ENCODE measurements at places on chromosomes 5 and 9. TPM values are rescaled to one million over a fixed set of nuclear protein-coding genes. Genes with fewer than 3 reads are reported as not detected.

Gene PCDHGA6
- total RNA-seq: 0.50 TPM

Gene ADGRV1
- 86.0 TPM for total RNA-seq

Gene HMMR
- 36.9 TPM for total RNA-seq

Gene SEMA6A
- total RNA-seq: 101 TPM

Gene RUSC2
- 17.2 TPM for total RNA-seq

Gene MYORG
- total RNA-seq: 58.8 TPM

Gene SAXO1
- total RNA-seq: 0.23 TPM

Gene SYK
- total RNA-seq: 1.4 TPM

- H3K27ac ChIP-seq: no peak overlapping the region
- DNase-seq: no peak
- no peak overlapping the region for H3K4me3 ChIP-seq
- no peaks in the 10 kb centered on the region for H3K4me1 ChIP-seq
Measured at GRCh38 chr9:133051281-133051900, 10.4 kb upstream of the CEL start.

DNA sequence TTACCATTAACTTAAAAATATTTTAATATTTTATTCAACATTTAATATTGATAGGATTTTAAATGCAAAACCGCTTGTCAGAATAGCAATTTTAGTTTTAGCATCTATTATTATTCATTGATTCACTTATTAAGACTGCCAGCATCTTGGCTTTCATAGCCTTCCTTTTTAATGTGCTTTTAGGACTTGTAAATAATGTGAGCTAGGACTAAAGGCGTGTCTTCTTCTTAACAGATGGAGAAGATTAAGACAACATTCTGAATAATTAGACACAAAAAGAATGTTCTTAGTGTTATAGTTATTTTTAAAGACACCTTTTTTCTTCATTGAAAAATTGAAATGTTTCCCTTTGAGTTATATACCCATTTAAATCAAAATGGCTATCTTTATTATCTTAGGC, 6.9 kb downstream of the IL31RA start:
- DNase-seq: no peak
- H3K4me1 ChIP-seq: no peaks in the 10 kb centered on the region
- H3K27ac ChIP-seq: no peak overlapping the region

DNA sequence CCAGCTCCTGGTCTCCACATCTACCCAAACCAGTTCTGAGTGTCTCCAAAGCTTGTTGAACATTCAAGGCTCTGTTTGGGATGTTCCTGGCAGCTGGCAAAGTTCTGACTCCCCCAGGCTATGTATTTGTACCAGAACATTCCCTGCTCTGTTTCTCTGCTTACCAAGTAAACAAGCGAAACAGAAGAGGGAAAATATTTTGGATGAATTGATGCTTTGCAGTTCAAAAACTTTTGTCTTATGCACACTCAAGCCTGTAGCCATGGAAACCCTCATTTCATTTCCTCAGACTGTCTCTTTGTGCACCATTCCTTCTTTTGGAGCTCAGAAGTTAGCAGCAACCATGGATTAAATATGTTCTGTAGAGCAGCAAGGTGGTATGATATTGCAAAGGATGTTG, 145.8 kb downstream of the ACTL7B start:
- H3K36me3 ChIP-seq: no peaks in the 10 kb centered on the region
- no peak overlapping the region for H3K27ac ChIP-seq
- DNase-seq: no peak
- H3K4me1 ChIP-seq: no peaks in the 10 kb centered on the region
- peaks cover 9% of the 10 kb centered on the region for H3K27me3 ChIP-seq

DNA sequence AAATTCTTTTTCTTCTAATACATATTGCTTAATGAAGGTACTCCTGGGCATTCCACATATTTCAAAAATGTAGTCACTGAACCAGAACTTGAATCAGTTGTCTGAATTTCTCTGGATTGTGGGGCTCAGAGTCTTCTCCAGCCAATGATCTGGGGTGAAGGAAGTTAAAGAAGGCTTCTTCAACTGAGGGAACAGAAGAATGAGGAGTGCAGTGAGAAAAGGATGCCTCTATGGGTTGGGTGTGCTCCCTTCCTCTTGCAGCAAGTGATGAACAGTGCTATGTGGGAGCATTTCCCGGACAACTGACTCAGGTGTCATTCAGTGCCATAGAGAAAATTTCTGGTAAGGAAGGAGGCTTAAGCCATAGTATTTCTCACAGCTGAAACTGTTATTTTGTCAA, 7.9 kb downstream of the LNPEP start:
- H3K27me3 ChIP-seq: no peaks in the 10 kb centered on the region
- no peaks in the 10 kb centered on the region for H3K4me1 ChIP-seq
- no peak for DNase-seq
- no peak overlapping the region for H3K27ac ChIP-seq
- no peaks in the 10 kb centered on the region for H3K36me3 ChIP-seq

DNA sequence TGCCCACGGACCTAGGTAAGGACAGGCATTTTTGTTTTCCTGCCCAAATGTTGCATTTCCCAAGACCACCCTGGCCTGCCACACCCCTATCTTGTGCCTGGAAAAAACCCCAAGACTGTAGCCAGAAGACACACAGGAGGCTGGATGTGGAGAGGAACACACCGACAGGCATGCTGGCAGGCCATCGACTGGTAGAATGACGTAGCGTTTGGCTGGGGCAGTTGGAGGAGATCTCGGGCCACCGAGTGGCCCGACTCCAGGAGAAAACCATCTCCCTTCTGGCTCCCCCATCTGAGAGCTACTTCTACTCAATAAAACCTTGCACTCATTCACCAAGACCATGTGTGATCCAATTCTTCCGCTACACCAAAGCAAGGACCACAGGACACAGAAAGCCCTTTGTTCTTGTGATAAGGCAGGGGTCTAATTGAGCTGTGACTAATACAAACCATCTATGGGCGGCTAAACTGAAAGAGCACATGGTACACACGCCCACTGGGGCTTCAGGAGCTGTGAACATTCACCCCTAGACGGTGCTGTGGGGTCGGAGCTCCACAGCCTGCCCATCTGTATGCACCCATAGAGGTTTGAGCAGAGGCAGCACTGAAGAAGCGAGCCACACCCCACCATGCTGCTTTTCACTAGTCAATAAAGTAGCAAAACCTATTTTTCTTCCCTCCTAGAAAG, 38.9 kb upstream of the N4BP3 start:
- no peaks in the 10 kb centered on the region for H3K36me3 ChIP-seq
- no peak for DNase-seq
- H3K4me3 ChIP-seq: no peak overlapping the region
- H3K4me1 ChIP-seq: no peaks in the 10 kb centered on the region

GRCh38 chr5:116702776-116703175, 128.2 kb upstream of the SEMA6A start:
- DNase-seq: no peak
- H3K4me1 ChIP-seq: no peaks in the 10 kb centered on the region
- no peaks in the 10 kb centered on the region for H3K27me3 ChIP-seq
- no peak overlapping the region for H3K27ac ChIP-seq

DNA sequence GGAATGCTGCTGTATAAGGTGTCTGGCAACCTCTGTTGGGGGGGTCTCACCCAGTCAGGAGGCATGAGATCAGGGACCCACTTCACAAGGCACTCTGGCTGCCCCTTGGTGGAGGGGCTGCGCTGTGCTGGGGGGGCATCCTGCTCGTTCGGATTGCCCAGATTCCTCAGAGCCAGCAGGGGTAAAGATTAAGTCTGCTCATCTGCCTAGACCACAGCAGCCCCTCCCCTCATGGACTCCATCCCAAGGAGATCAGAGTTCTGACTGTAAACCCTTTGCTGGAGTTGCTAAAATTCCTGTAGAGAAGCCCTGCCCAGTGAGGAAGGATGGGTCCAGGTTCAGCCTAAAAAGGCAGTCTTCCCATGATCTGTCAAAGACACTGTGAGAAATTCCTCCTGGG, 262.0 kb upstream of the C9orf72 start:
- H3K4me1 ChIP-seq: no peaks in the 10 kb centered on the region
- DNase-seq: no peak
- H3K27ac ChIP-seq: no peak overlapping the region
- H3K27me3 ChIP-seq: no peaks in the 10 kb centered on the region

DNA sequence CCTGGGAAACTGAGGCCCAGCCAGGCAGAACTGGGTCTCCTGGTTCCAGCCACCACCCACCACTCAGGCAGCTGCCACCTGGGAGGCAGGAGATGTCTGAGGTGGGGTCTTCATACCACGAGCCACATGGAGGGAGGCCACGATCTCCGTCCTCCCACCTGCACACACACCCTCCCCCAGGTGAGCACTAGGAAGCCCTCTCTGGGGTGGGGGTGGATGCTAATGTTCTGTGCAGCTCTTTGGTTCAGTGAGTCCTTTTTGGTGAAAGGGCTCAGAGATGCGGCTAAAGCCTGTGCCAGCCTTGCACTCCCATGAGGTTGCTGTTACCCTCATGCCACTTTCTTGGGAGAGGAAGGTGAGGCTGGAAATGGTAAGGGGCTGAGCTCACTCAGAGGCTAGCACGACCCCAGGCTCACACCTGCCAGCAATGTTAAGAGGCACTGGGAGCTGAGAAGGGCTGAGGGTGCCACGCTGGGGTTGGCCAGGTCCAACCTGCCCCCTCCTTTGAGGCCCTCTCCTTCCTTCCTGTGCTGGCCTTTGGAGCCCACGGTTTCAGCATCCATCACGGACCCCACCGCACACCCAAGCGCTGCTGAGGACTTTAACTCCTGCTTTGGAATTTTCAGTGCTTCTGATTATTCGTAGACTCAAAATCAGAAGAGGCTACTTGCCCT, 26.6 kb upstream of the OBP2B start:
- no peak overlapping the region for H3K4me3 ChIP-seq
- no peak for DNase-seq
- H3K27me3 ChIP-seq: no peaks in the 10 kb centered on the region
- H3K27ac ChIP-seq: no peak overlapping the region
- no peaks in the 10 kb centered on the region for H3K4me1 ChIP-seq

DNA sequence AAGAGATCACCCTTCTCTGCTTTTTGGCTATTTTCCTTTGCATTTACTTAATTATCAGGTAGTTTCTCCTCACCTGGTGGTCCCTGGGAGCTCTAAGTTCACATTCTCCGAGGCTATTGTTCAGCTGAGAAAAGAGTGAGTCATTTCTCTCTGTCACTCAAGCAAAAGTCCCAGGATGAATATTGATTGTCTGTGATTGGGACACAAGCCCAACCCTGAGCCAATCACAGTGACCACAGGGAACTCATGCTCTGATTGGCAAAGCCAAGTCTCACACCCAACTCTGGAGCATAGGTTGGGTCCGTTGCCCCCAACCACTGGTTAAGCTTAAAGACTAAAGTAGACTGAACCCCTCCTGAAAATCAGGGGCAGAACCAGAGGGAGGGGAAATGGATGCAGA, 27.8 kb upstream of the FAT2 start:
- H3K27ac ChIP-seq: no peak overlapping the region
- H3K36me3 ChIP-seq: no peaks in the 10 kb centered on the region
- DNase-seq: peak; percentile 69
- H3K4me3 ChIP-seq: no peak overlapping the region
- no peaks in the 10 kb centered on the region for H3K27me3 ChIP-seq
- H3K4me1 ChIP-seq: no peaks in the 10 kb centered on the region

DNA sequence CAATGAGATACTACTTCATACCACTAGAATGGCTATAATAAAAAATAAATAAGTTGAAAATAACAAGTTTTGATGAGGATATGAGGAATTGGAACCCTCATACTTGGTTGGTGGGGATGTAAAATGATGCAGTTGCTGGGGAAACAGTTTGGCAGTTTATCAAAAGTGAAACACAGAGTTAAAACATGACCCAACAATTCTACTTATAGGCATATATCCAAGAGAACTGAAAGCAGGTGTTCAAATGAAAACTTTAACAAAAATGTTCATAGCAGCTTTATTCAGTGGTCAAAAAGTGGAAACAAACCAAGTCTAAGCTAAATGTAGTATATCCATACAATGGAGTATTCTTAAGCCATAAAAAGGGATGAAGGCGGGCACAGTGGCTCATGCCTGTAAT, 13.1 kb upstream of the LHFPL2 start:
- peaks cover 5% of the 10 kb centered on the region for H3K4me1 ChIP-seq
- DNase-seq: no peak
- no peaks in the 10 kb centered on the region for H3K36me3 ChIP-seq
- no peak overlapping the region for H3K27ac ChIP-seq

DNA sequence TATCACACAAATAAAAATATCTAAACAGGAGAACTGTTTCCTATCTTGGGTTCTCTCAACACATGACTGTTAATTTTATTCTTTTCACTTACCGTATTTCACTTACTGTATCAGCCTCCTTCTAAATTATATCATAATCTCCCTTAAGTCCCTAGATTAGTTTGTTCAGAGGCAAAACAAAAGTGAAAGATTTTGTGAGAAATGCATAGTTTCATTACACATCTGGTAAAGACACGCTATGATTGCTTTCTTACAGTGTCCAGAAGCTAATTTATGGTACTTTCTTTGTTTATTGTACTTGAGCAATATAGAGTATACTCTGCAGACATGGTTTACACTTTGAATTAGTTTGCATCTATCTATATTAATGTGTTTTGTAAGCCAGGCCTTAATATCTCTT, 159.7 kb upstream of the TLX3 start:
- no peaks in the 10 kb centered on the region for H3K27me3 ChIP-seq
- no peaks in the 10 kb centered on the region for H3K4me1 ChIP-seq
- H3K36me3 ChIP-seq: no peaks in the 10 kb centered on the region
- no peak overlapping the region for H3K4me3 ChIP-seq

GRCh38 chr5:158436271-158437065, 577.5 kb upstream of the CLINT1 start:
- no peaks in the 10 kb centered on the region for H3K4me1 ChIP-seq
- no peaks in the 10 kb centered on the region for H3K27me3 ChIP-seq
- DNase-seq: no peak
- no peaks in the 10 kb centered on the region for H3K36me3 ChIP-seq

DNA sequence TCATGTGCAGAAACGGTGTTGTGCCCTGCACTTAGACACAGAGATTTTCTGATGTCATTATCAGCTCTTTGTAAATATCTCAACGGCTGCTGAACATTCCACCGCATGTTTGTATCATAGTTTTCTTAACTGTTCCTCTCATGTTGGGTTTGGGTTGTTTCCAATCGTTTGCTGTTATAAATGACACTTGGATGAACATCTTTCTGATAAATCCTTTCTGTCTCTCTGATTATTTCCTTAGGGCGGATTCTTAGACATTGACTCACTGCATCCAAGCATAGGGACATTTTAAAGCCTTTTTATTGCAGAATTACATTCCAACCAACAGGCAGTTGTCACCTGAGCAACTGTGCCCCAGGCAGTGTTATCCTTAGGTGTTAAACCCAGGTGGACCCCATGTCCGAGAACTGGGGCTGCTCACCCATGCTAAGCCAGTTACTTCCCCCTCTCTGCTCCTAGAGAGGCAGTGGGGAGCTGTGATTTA, 28.5 kb downstream of the COL5A1 start:
- no peaks in the 10 kb centered on the region for H3K36me3 ChIP-seq
- H3K4me3 ChIP-seq: no peak overlapping the region
- H3K4me1 ChIP-seq: no peaks in the 10 kb centered on the region
- no peak overlapping the region for H3K27ac ChIP-seq
- no peaks in the 10 kb centered on the region for H3K27me3 ChIP-seq
- no peak for DNase-seq

GRCh38 chr5:50709471-50709870, 43.0 kb downstream of the PARP8 start:
- H3K4me3 ChIP-seq: no peak overlapping the region
- H3K4me1 ChIP-seq: no peaks in the 10 kb centered on the region
- H3K36me3 ChIP-seq: no peaks in the 10 kb centered on the region
- no peak for DNase-seq

All from endodermal cell (in vitro differentiated cells).